ENCODE measurements at places on chromosomes 1 and 21.

GRCh38 chr1:77958391-77958790 lies 20.5 kb downstream of the FUBP1 start:
- DNase-seq: no peak

DNA sequence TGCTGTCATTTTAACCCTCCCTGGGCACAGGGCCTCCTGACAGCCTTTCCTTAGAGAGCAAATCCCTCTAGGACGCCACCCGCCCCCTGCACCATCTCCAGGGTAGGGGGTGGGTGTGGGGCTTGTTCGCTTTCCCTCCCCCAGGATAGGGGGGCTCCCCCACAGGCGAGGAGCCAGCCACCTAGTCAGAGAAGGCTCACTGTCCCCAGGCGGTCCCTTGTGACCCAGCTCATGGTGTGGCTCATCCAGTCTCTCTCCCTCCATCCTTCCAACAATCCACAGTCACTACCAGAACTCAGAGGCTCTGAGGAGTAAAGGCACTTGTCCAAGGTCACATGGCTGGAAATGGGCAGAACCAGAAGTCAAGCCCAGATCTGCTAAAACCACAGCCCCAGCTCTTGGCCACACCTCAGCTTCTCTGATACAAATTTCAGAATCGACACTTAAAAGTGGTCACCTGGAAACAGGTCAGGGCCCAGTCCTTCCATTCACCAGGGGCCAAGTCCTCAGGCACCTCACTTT lies 89.8 kb downstream of the MRPL37 start:
- no peak for DNase-seq

DNA sequence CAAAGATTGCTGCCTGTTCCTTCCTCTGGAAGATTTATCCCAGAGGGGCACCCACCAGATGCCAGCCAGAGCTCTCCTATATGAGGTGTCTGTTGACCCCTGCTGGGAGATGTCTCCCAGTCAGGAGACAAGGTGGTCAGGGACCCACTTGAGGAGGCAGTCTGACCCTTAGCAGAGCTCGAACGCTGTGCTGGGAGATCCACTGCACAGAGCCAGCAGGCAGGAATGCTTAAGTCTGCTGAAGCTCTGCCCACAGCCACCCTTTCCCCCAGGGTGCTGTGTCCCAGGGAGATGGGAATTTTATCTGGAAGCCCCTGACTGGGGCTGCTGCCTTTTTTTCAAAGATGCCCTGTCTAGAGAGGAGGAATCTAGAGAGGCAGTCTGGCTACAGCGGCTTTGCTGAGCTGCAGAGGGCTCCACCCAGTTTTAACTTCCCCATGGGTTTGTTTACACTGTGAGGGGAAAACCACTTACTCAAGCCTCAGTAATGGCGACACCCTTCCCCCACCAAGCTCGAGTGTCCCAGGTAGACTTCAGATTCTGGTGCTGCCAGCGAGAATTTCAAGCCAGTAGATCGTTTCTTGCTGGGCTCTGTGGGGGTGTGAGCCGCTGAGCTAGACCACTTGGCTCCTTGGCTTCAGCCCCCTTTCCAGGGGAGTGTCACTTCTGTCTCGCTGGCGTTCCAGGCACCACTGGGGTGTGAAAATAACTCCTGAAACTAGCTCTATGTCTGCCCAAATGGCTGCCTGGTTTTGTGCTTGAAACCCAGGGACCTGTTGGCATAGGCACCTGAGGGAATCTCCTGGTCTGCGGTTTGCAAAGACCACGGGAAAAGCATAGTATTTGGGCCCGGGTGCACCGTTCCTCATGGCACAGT lies 51.1 kb upstream of the PDC start:
- DNase-seq: peak; percentile 70

GRCh38 chr1:5200006-5200405 lies 545.6 kb downstream of the AJAP1 start:
- DNase-seq: no peak

GRCh38 chr1:51048670-51049069 lies 53.4 kb upstream of the C1orf185 start:
- DNase-seq: no peak

GRCh38 chr1:111488669-111489068 lies 14.8 kb downstream of the ADORA3 start:
- no peak for DNase-seq

All from mesendoderm (in vitro differentiated cells).